ENCODE measurements at places on chromosomes 12 and 14.

GRCh38 chr12:4243091-4243490 lies 30.5 kb upstream of the CCND2 start:
- no peak for DNase-seq

GRCh38 chr12:31868965-31869364 lies 90.2 kb upstream of the RESF1 start:
- DNase-seq, result no peak

DNA sequence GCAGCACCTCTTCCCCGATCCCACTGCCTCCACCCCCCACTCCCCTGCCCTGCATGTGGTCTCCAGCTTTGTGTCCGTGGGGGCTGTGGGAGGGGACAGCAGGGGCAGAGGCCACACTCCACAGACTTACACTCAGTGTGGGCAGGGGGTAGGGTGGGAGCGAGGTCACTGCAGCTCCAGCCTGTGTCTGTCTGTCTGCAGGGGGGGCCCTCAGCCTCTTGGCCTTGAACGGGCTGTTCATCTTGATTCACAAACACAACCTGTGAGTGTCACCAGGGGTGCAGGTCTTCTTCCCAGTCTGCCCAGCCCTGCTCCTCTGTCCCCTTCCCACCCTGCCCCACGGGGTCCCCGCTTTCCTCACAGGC lies 6.5 kb downstream of the NOC4L start:
- no peak for DNase-seq

DNA sequence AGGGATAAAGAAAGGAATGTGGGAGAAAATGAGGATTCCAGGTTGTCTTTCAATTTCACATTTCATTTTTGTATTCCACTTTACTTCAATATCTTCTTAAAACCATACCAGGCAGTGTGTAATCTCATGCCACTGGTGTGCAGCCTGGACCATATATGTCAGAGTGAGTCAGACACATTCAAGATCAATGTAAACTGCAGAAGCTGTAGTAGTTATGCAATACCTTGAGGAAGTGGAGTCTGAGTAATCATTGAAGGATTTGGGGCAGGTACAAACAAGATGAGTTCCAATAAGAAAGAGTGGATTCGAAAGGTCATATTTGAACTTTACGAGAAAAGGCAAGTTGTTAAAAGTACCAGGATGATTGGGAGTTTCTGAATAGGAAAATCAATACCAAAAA lies 14.1 kb downstream of the PLCZ1 start:
- no peak for DNase-seq
